ENCODE measurements at places on chromosomes 12 and 14.

GRCh38 chr12:80861641-80862378, 75.9 kb downstream of the LIN7A start:
- no peak for DNase-seq

DNA sequence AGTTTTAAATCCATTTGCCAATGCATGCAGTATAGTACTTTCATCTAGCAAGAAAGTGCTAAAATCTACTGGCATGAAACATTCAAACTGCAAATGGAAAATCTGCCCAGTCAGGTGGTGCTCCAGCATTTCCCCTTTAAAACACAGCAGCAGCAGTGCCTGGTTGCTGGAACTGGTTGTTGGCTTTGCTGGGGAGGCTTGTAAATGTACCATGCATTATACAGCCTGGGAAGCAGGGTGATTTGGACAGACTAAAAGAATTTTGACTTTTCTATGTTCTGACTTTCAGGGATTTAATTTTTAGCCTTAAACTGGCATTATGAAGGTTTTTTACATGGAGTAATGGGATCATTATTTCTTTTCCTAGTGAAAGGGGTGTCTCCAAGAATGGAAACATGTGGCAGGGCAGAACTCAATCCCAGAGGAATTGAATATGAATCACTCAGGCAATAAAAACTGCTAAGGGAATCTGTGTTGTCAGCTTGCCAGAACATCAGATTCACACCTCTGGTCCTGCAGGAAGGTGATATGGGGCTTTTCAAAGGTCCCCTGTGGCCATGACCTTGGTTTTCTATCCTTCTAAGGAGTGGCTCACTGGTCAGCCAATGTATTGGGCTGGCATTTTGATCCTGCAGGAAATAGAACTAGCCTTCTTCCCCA, 9.0 kb upstream of the PAX9 start:
- DNase-seq, result no peak

DNA sequence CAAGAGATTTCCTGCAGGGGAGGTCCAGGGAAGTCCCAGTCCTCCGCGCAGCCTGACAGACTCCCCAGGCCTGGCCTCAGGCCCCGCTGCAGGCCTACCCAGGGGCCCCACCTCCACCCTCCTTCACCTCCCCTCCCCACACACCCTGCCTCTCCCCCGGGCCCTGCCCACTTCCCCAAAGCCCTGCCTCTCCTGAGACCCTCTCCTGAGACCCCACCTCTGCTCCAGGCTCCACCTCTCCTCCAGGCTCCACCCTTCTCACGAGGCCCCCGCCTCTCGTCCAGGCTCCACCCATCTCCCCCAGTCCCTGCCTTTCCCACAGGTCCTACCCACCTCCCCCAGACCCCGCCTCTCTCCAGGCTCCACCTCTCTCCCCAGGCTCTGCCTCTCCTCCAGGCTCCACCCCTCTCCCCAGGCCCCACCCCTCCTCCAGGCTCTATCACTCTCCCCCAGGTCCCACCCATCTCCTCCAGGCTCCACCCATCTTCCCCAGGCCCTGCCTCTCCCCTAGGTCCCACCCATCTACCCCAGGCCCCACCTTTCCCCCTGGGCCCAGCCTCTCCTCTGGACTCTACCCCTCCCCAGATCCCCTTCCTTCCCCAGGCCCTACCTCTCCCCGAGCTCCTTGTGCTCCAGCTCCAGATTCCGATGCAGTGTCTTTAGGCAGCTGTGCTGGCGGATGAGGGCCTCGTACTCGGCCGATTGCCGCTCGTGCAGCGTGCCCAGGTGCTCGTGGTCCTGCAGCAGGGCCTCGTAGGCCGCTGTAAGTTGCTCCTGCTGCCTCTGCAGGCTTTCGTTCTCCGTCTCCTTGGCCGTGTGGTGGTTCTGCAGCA, 58.8 kb upstream of the GPR68 start:
- peak; percentile 100 for DNase-seq

GRCh38 chr12:98422359-98422758, 93.0 kb upstream of the TMPO start:
- DNase-seq, result no peak

DNA sequence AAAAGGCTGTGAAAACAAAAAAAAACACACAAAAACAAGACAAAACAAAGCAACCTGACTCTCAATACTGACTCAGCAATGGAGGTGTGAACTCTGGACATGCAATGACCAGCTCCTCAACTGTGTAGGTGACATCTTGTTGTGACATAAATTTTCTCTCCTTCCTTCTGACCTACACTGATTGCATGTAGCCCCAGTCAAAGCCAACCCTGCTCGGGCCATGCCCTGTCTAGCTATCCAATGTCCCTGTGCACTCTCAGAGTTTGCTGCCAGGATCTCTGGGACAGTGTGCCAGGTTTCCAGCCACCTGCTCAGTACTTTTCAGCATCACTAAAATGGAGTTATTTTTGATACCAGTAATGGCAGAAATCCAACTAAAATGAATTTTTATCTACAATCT, 18.9 kb upstream of the CRACR2A start:
- no peak for DNase-seq

DNA sequence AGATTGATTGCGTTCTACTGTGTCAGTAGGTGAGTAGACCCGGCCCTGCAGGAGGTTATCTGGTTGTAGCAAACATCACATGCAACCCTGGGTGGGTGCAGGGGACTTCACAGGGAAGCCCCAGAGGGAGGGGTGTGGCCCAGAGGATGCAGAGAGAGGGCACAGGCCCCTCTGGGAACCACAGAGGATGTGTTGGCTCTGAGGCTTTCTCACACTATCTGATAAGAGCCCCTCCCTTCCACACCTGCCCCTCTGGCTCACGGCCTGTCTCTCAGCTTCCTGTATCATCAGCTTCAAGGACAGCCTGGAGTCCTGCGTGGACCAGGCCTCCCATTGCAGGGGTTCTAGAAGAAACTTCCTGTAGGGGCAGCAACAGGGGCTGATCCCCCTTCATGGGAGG, 101.9 kb downstream of the RIN3 start:
- peak; percentile 59 for DNase-seq

GRCh38 chr12:65248656-65249633, 29.5 kb upstream of the MSRB3 start:
- no peak for DNase-seq

GRCh38 chr12:26808766-26809476, 24.1 kb downstream of the ITPR2 start:
- no peak for DNase-seq

GRCh38 chr12:92056290-92056689, 89.4 kb downstream of the BTG1 start:
- DNase-seq, result no peak

- DNase-seq, result no peak
Observed at GRCh38 chr12:113234483-113234882, 13.2 kb downstream of the TPCN1 start.

GRCh38 chr14:50882932-50883826, 11.3 kb downstream of the ABHD12B start:
- DNase-seq, result no peak

DNA sequence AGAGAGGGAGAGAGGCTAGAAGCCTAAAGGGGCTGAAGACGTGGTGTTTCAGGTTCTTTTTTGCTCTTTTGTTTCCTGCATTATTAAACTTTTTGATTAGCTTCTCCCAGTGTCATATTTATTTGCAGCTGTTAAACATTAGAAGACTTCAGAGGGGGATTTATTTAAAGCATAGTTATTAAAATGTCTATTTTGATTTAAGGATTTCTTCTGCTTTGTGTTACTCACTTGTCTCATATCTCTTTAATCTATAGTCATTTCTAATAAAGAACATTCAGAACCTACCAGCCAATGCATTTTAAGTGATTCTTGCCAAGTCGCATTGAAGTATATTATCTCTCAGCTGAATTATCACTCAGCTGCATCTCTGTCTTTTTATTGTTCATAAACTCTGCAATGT, 152.0 kb upstream of the DYRK2 start:
- no peak for DNase-seq

GRCh38 chr14:91144425-91145145, 30.7 kb downstream of the DGLUCY start:
- no peak for DNase-seq

- DNase-seq, result no peak
Observed at GRCh38 chr12:117284140-117284539, 77.3 kb downstream of the NOS1 start.

Data from endodermal cell (in vitro differentiated cells).